Activated CD8-positive, alpha-beta T cell treated with anti-CD3 and anti-CD28 coated beads, Interleukin-2, amount 10 ng/mL, durations not matched to agents 7 days and 5 days (primary cell): ENCODE measurements at places on chromosomes 6 and 20.

DNA sequence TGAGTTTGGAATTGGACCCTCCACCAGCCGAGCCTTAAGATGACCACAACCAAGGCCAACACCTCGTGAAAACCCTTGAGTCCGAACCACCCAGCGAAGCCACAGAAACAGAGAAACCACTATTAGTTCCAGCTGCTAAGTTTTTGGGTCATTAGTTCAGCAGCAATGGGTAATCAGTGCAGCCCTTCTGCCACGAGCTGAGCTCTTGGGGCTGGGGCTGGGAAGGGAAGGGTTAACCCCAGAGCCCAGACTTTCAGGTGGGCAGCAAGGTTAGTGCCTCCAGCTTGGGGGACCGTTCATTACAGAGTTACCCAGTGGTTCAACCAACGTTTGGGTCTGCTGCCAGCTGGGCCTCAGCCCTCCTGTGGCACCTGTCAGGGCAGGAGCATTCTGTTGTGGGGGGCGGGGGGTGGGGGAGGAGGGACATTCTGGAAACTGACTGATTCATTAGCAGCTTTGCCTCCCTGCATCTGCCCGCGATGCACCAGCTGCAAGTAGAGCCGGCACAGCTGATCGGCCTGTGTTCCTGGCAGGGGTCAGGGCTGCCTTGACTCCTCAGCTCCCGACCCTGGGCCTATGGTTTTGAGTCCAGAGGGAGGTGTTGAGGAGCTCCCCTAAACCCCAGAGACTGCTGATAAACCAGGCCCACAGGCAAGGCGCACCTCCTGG lies 52.7 kb downstream of the TGM2 start:
- peak; percentile 18 for DNase-seq
- peaks cover 12% of the 10 kb centered on the region for H3K27me3 ChIP-seq
- peaks cover 12% of the 10 kb centered on the region for H3K4me1 ChIP-seq
- no peak overlapping the region for H3K27ac ChIP-seq
- no peak overlapping the region for H3K4me3 ChIP-seq
- no peaks in the 10 kb centered on the region for H3K36me3 ChIP-seq

- H3K4me1 ChIP-seq = no peaks in the 10 kb centered on the region
- no peak for DNase-seq
- H3K4me3 ChIP-seq = no peak overlapping the region
- no peaks in the 10 kb centered on the region for H3K36me3 ChIP-seq
Measured at GRCh38 chr20:2042400-2042799, 48.5 kb upstream of the PDYN start.

DNA sequence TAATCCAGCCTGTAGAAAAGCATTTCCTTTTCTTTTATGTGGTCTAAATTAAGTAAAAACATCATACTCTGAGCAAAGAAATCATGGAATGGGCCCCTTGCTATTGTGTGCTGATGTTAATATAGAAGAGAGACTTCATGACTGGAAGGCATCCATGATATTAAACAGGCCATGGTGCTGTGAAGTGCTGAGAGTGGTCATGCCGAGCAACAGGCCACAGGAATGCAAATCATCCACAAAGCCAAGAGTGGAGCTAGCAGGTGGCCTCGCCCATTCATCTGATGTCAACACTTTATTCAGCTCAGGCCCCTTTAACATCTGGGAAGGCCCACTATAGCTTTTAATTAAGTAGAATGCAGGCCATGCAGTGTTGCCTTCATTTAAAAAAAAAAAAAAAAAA lies 115.2 kb upstream of the HMGCLL1 start:
- no peak overlapping the region for H3K4me3 ChIP-seq
- DNase-seq = no peak
- H3K27ac ChIP-seq = no peak overlapping the region
- no peaks in the 10 kb centered on the region for H3K36me3 ChIP-seq
- H3K27me3 ChIP-seq = no peaks in the 10 kb centered on the region
- H3K4me1 ChIP-seq = no peaks in the 10 kb centered on the region

DNA sequence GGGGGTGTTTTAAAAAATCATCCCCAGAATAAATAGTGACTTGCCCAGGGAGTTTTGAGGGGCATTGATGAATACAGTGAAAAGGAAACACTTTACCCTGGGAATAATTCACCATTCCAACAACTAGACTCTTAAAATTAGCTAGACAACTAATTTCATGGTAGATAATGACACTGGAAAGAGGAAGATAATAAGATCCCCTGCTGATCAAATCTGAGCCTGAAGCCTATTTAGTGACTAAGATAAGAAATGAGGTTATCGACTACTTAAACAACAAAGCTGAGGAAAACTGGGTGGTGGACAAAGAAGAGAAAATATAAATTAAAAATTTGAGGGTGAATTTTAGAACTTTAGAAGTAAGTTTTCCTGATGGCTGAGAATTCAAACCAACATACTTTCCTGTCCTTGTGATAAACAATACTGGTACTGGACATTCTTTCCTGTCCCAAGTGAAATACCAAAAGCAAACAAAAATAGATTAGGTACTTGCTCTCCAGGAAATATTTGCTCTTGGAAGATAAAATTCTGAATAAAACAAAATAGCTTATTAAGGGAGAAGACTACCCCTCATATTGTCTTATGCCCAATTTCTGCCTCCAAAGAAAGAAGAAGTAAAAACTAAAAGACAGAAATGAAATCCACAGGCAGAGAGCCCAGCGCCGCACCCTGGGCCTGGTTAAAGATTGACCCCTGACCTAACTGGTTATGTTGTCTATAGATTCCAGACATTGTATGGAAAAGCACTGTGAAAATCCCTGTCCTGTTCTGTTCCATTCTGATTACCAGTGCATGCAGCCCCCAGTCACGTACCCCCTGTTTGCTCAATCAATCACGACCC lies 64.0 kb upstream of the ADGRF4 start:
- DNase-seq = no peak
- peaks cover 19% of the 10 kb centered on the region for H3K27me3 ChIP-seq
- no peaks in the 10 kb centered on the region for H3K36me3 ChIP-seq
- H3K4me3 ChIP-seq = no peak overlapping the region

DNA sequence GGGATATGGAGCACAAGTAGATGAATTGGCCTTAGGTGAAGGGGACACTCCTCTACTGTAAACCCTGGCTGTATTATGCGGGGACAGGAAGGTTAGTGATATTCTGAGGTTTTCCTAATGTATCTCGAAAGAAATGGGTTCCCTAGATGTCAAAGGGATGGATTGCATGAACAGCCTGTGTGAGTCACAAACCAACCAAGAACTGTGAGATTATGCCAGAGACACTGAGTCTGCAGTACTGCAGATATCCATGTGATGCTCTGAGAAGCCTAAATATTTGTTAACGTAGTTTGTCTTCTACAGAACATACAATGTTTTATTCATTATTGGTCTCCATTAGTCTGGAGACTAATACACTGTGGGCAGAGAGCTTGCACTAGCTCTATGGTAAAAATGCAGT lies 182.2 kb downstream of the AKAP7 start:
- H3K27ac ChIP-seq = no peak overlapping the region
- H3K4me3 ChIP-seq = no peak overlapping the region
- no peaks in the 10 kb centered on the region for H3K27me3 ChIP-seq
- H3K4me1 ChIP-seq = peaks cover 8% of the 10 kb centered on the region
- H3K36me3 ChIP-seq = peaks cover 13% of the 10 kb centered on the region

- H3K4me3 ChIP-seq = peak overlapping the region; percentile 88
- peaks cover 35% of the 10 kb centered on the region for H3K27me3 ChIP-seq
- H3K4me1 ChIP-seq = peaks cover 37% of the 10 kb centered on the region
- peaks cover 2% of the 10 kb centered on the region for H3K36me3 ChIP-seq
- peak; percentile 70 for DNase-seq
- H3K27ac ChIP-seq = no peak overlapping the region
Measured at GRCh38 chr6:45419571-45420082, 41.9 kb upstream of the SUPT3H start.

- H3K4me3 ChIP-seq = no peak overlapping the region
- peaks cover 2% of the 10 kb centered on the region for H3K4me1 ChIP-seq
- peaks cover 18% of the 10 kb centered on the region for H3K36me3 ChIP-seq
Measured at GRCh38 chr6:131400054-131400778, 172.8 kb upstream of the ARG1 start.

- no peaks in the 10 kb centered on the region for H3K4me1 ChIP-seq
- H3K27me3 ChIP-seq = peaks cover 12% of the 10 kb centered on the region
- H3K4me3 ChIP-seq = no peak overlapping the region
- no peak for DNase-seq
- peaks cover 6% of the 10 kb centered on the region for H3K36me3 ChIP-seq
- no peak overlapping the region for H3K27ac ChIP-seq
Measured at GRCh38 chr6:105676857-105677256, 274.0 kb upstream of the PREP start.

GRCh38 chr20:47009784-47010183 lies 115.1 kb downstream of the EYA2 start:
- DNase-seq = no peak
- no peaks in the 10 kb centered on the region for H3K36me3 ChIP-seq
